Fibroblast of skin of right quadriceps (primary cell): ENCODE measurements at places on chromosomes 2 and 18.

DNA sequence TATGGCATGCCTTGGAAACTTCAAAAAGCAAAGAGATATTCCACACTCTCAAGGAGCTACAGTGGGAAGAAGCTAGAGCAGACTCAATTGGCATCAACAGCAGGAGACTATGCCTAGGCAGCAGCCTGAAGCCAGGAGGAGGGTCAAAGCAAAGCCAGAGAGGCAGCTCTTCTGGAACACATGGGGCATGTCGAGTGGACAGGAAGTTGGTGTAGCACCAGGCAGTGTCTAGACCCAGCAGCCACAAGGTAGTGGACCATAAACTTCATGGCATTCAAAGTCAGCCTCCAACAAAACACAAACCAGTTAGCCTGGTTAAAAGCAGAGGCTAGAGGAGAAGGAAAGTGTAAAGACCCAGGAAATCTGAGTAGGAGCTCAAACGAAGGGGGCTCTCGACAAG lies 311.2 kb upstream of the PKDCC start:
- DNase-seq, result no peak

DNA sequence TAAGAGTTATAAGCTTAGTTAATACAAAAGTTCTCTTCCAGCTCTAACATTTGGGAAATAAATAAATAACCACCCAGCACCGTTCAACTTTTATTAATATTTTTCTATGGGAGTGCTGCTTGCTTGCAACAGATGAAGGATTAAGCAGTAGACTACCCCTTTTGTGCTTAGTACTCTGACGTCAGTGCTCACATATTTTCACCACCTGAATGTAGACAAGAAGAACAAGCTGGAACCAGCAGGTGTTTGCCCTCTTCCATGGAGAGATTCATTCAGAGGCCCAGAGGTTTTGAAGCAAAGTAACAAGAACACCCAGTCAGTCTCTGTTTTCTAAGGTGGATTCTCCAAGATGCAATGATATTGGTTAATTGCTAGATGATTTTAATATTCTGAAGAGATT lies 307.1 kb upstream of the PIK3C3 start:
- no peak for DNase-seq

DNA sequence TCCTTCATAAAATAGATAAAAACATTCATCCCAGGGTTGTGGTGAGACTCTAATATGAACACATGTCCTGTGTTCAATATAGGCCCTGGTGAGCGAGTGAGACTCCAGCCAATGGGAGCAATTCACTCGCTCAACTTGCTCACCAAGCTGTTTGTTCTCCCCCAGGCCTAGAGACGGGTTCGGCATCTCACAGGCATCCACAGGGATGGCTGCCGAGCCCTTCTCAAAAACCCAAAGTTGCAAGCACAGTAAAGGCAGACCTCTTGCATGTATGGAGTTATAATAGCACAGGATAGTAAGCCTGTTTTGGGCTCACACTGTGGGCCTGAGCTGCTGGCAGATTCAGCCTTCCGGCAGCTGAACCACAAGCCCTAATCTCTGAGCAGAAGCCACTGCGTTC lies 15.7 kb downstream of the PARD6G start:
- DNase-seq, result no peak

GRCh38 chr18:10951631-10952544 lies 197.5 kb downstream of the PIEZO2 start:
- no peak for DNase-seq

DNA sequence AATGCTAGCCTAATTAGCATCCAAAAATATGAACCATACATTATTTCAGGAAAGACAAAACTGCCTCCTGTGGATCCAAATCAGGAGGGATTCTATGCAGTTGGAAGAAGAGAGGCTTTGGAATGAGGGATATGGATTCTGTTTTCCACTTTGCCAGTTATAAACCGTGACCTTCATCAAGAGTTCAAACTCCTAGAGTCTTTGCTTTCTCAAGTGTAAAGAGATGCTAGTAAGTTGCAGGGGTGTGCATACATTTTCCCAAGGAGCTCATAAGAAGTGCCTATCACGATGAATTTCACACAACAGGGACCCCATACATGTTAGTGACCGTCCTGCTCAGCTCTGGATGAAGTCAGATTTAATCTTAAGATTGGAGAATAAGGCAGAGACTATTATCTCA lies 542.5 kb downstream of the SOX11 start:
- no peak for DNase-seq

GRCh38 chr18:46283895-46284295 lies 179.7 kb downstream of the HAUS1 start:
- DNase-seq, result no peak
